ENCODE measurements at places on chromosomes 6 and 20. TPM values are rescaled to one million over a fixed set of nuclear protein-coding genes. Genes with fewer than 3 reads are reported as not detected.

The GRM1 gene
- total RNA-seq: not detected

DNA sequence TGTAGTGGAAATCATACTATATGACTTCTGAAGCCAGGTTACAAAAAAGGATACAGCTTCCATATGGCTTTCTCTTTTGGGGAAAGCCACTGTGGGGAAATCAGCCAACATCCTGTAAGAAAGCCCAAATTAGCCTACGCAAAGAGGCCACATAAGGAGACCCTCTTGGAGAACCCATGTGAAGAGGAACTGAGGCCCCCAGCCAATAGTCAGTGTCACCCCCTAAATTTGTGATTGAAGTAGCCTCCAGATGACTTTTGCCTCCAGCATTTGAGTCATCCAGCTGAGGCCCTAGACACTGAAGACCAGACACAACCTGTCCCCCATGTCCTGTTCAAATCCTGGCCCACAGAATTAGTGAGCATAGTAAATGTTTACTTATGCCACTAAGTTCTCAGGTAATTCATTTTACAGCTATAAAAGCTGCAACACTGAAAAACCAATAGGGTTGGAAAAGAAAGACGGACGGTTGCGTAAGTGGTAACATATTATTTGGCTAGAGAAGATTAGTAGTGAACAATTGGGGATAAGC is 60.4 kb downstream of the HMGCLL1 start:
- DNase-seq: no peak

DNA sequence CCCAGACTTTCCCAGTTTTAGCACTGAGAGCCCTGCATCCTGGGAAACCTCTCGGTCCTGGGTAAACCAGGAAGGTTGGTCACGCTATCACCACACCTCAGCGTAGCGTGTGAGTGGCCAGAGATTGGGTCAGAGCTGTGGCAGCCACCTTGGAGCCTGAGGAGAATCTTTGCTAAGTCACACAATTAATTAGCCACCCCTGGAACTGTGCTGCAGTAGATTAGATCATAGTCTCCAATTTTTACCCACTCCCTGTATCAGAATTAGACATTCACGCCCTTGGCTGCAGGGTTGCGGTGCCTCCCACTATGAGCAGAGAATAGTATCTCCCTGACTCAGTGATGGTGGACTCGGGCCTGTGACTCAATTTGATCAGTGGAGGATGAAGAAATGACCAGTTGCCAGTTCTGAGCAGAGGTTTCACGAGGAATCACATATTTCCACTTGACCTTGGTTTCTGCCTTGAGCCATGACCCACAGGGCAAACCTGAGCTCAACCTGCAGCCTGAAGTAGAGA is 6.0 kb upstream of the PTGIS start:
- DNase-seq: no peak

The FGD2 gene
- 9.8 TPM for total RNA-seq

GRCh38 chr6:107806691-107807090 is 17.4 kb downstream of the SCML4 start:
- DNase-seq: no peak

DNA sequence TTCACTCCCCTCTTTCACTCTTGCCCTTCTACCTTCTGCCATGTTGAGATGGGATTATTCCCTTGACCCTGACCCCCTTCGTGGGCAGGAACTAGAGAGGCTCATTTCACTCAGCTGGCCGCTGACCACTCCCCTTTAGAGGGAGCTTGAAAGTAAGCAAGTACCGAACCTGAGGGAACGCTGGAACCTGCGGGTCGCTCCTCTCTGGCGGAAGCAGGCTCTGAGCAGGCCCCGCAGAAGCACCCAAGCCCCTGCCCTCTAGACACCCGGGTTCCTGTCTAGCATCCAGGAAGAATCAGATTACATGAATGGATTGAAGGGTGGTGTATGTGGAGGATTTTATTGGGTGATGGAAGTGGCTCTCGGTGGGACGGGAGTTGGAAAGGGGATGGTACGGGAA is 11.9 kb upstream of the MYCT1 start:
- DNase-seq: no peak

GRCh38 chr6:168025831-168026710 is 28.6 kb downstream of the KIF25 start:
- DNase-seq: no peak

DNA sequence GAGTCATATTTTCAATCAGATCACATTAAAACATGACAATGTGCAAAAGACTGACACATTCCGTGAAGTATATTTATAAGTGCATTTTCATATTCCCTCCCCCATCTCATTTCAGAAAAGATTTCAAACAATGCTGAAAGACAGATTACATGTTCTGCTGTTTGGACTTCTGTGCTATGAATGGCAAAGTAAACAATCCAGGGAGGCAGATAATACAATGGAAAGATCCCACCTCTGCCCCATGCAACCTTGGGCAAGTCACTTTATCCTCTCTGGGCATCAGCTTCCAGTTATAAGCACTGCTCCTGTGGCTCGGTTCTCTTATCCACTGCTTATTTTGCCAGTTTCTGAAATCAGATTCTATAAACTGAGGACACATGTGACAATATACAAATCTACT is 110.2 kb downstream of the RCAN2 start:
- no peak for DNase-seq

The DUSP15 gene
- total RNA-seq: not detected

The SMOC2 gene
- not detected for total RNA-seq

GRCh38 chr6:106181664-106182418 is 95.7 kb downstream of the PRDM1 start:
- DNase-seq: no peak

- no peak for DNase-seq
These were observed 592.7 kb upstream of the POU3F2 start for GRCh38 chr6:98241630-98242029.

DNA sequence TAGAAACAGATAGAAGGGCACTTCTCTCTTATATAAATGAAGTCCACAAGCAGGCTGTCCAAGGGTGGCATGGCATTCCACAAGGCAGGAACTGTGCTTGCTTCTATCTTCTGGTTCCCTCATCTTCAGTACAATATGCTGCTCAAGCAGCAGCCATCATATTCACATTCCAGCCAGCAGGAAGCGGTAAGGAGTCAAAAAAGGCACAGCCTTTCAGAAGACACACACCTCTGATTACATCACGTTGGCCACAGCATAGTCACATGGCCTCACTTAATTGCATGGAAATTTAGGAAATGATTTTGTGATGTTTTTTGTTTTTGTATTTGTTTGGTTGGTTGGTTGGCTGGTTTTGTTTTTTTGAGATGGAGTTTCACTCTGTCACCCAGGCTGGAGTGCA is 19.0 kb downstream of the REM1 start:
- DNase-seq: no peak

The BHLHE23 gene
- total RNA-seq: not detected

Data from activated naive CD8-positive, alpha-beta T cell treated with anti-CD3 and anti-CD28 coated beads, Interleukin-2, amount 10 ng/mL, durations not matched to agents 7 days and 5 days (primary cell).